ENCODE measurements at places on chromosomes 5 and 9. TPM values are rescaled to one million over a fixed set of nuclear protein-coding genes. Genes with fewer than 3 reads are reported as not detected.

GRCh38 chr9:19229595-19230354 lies 718 bp upstream of the DENND4C start:
- no peaks in the 10 kb centered on the region for H3K27me3 ChIP-seq
- peaks cover 15% of the 10 kb centered on the region for H3K4me1 ChIP-seq
- peak overlapping the region; percentile 94 for H3K27ac ChIP-seq
- H3K36me3 ChIP-seq: no peaks in the 10 kb centered on the region
- peak; percentile 90 for DNase-seq

DNA sequence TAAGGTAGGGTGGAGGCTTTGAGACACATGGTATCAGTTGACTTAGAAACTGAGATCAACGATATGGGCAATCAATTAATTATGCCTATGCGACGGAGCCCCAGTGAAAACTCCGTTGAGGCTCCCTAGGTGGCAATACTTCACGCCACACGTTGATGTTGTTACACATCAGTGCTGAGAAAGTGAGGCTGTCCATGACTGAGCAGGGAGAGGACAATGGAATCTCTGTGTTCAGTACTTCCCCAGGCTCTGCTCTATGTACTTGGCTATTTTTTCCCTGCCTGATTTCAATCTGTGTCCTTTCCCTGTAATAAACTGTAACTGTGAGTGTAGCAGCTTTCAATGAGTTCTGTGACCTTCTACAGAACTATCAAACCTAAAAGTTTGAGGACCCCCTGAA lies 211.7 kb downstream of the SNCAIP start:
- H3K27me3 ChIP-seq: no peaks in the 10 kb centered on the region
- H3K36me3 ChIP-seq: no peaks in the 10 kb centered on the region
- H3K4me3 ChIP-seq: no peak overlapping the region
- H3K27ac ChIP-seq: no peak overlapping the region
- no peaks in the 10 kb centered on the region for H3K4me1 ChIP-seq
- no peak for DNase-seq

DNA sequence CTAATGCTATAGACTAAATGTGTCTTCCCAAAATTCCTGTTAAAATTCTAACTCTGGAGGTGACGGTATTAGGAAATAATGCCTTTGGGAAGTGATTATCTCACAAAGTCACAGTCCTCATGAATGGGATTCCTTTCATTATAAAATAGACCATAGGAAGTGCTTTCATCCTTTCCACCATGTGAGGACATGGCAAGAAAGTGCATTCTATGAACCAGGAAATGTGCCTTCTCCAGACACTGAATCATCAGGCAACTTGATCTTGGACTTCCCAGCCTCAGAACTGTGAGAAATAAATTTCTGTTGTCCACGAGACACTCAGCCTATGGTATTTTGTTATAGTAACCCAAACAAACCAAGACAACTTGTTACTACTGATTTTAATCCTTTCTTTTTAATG lies 582.4 kb upstream of the C9orf72 start:
- H3K4me1 ChIP-seq: no peaks in the 10 kb centered on the region
- DNase-seq: no peak

DNA sequence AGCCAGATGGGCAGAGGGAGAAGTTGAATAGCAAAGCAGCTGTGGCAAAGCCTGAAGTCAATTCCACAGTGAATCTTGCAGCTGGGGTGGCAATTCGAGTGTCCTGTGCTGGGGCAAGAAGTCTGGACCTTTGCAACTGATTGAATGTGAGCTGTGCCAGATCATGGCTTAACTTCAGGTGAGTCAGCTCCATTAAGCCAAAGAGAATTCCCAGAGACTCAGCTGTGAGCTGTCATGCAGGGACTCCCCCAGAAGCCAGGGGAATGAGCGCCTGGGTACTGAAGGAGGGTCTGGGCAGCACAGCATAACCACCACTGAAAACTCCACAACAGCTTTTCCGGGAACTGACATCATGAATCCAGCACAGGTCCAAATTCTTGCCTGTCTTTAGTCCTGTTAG lies 153.5 kb upstream of the TRPC7 start:
- no peak overlapping the region for H3K4me3 ChIP-seq
- no peak for DNase-seq
- no peaks in the 10 kb centered on the region for H3K27me3 ChIP-seq
- H3K4me1 ChIP-seq: no peaks in the 10 kb centered on the region

GRCh38 chr9:120186276-120186675 lies 393.7 kb downstream of the CDK5RAP2 start:
- no peak overlapping the region for H3K27ac ChIP-seq
- no peak overlapping the region for H3K4me3 ChIP-seq
- no peaks in the 10 kb centered on the region for H3K27me3 ChIP-seq
- no peaks in the 10 kb centered on the region for H3K4me1 ChIP-seq

DNA sequence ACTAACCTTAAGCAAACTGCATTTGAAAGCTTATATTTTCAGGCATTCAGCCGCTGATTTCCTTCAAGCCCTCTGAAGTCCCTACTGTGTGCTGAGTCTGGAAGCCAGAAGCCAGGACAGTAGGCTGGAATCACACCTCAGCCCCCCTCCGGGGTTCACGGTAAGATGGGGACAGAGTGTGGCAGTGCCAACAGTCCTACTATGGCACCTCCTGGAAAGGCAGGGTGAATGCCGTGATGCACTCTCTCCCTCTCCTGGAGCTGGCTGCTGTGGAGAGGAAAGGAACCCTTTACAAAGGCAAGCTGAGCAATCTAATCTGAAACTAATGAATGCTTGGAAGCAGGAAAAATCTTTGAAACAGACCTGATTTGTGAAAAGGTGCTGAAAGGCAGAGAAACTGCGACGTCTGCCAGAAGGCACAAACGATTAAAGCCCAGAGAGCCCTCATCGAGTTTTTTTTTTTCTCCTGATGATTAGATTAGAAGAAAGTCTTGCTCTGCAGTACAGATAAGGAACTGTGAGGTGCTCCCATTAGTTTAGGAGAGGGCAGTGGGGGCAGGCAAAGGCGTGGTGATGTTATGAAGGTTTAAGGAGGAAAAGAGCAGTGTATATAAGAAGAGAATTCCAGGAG lies 21.0 kb downstream of the ANKH start:
- no peaks in the 10 kb centered on the region for H3K27me3 ChIP-seq
- DNase-seq: no peak
- H3K27ac ChIP-seq: no peak overlapping the region
- no peaks in the 10 kb centered on the region for H3K36me3 ChIP-seq
- no peak overlapping the region for H3K4me3 ChIP-seq
- H3K4me1 ChIP-seq: no peaks in the 10 kb centered on the region

The PTGS1 gene
- 15.9 TPM for total RNA-seq

The CHSY3 gene
- total RNA-seq: 2.5 TPM

DNA sequence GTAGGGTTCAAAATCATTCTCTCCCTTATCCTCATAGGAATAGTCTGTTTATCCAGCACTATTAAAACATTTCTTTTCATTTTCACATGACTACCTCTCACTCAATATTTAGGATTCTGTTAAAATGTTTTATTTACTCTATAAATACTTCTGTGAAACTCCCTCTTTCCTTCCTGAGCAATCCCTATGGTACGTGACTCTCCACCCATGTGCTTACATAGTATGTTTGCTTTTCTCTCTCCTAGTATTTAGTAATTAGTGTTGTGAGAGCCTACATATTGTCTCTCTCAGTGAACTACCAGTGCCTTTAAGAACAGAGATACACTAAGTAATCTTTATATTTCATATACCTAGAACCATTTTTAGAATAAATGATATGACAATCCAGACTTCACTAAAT lies 46.0 kb downstream of the PTPRD start:
- no peaks in the 10 kb centered on the region for H3K4me1 ChIP-seq
- no peaks in the 10 kb centered on the region for H3K36me3 ChIP-seq
- H3K27me3 ChIP-seq: no peaks in the 10 kb centered on the region
- no peak for DNase-seq
- no peak overlapping the region for H3K4me3 ChIP-seq
- no peak overlapping the region for H3K27ac ChIP-seq

DNA sequence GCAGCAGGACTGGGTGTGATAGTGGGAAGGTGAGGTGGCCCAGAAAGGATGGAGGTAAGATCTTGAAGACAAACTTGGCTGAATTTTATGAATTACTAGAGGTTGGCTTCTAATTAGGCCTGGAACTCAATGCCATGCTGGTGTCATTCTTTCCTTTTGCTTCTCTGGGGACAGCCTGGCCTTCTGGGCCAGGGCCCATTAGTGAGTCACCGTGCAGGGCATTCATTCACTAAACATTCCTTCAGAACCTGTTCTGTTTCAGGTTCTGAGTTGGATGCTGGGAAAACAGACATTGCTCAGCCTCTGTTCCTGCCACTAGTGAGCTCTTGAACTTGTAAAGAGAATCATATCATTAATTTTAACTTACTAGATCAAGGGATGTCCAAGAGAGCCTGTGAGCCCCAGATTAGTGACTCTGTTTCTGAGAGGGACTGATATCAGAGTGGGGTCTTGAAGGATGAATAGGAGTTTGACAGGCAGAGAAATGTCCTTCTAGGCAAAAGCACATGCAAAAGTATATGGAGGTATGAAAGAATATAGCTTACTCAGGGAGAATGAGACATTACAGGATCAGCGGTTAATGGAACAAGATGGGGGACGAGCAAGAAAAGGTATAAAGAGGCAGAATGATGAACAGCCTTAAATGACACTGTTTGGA lies 66.5 kb downstream of the LHX2 start:
- DNase-seq: no peak
- no peak overlapping the region for H3K4me3 ChIP-seq
- no peak overlapping the region for H3K27ac ChIP-seq
- no peaks in the 10 kb centered on the region for H3K27me3 ChIP-seq
- no peaks in the 10 kb centered on the region for H3K4me1 ChIP-seq
- no peaks in the 10 kb centered on the region for H3K36me3 ChIP-seq

DNA sequence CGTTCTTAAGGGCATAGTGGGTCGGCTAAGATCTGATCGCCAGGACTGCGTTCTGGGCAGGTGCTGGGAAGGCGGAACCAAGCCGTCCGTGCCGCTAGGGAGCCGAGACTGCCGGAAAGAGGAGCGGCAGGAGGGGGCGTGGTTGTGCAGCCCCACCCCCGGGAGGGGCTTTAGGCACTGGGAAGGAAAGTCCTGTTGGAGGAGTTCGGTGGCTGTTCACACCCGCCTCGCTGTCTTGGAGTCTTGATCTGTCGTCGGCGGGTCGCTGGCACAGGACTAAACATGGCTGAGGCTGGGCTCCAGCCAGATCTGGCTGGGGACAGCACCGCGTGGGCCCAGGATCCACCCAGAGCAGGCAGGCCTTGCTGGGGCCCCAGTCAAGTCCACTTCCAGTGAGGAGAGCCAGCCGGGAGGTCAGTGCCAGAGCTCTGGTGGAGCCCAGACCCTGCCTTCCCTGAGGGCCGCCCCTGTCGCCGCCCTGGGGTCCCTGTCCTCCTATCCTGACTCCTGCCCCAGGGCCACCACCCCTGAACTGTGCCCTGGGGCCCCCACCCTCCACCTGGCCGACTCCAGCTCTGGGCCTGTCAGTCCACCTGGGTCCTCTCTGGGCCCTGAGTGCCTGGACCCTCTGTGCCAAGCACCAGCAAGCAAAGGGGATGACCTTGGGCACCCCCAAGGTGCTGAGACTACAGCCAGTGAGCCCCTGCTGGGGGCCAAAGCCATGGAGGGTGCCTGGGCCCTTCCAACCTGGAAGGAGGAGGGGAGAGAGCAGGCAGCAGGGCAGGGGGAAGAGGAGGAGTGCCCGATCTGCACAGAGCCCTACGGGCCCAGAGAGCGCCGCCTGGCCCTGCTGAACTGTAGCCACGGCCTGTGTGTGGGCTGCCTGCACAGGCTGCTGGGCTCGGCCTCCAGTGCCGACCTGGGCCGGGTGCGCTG lies 4.5 kb downstream of the RNF208 start:
- H3K27ac ChIP-seq: peak overlapping the region; percentile 83
- peak overlapping the region; percentile 54 for H3K4me3 ChIP-seq
- no peaks in the 10 kb centered on the region for H3K27me3 ChIP-seq
- DNase-seq: peak; percentile 92
- peaks cover 3% of the 10 kb centered on the region for H3K4me1 ChIP-seq

The PFN3 gene
- total RNA-seq: not detected

- no peak overlapping the region for H3K4me3 ChIP-seq
- no peaks in the 10 kb centered on the region for H3K36me3 ChIP-seq
- H3K27me3 ChIP-seq: no peaks in the 10 kb centered on the region
- peaks cover 41% of the 10 kb centered on the region for H3K4me1 ChIP-seq
- H3K27ac ChIP-seq: no peak overlapping the region
These were observed 94.4 kb downstream of the ARHGAP26 start for GRCh38 chr5:142864290-142865260.

The FRMD3 gene
- 9.9 TPM for total RNA-seq

DNA sequence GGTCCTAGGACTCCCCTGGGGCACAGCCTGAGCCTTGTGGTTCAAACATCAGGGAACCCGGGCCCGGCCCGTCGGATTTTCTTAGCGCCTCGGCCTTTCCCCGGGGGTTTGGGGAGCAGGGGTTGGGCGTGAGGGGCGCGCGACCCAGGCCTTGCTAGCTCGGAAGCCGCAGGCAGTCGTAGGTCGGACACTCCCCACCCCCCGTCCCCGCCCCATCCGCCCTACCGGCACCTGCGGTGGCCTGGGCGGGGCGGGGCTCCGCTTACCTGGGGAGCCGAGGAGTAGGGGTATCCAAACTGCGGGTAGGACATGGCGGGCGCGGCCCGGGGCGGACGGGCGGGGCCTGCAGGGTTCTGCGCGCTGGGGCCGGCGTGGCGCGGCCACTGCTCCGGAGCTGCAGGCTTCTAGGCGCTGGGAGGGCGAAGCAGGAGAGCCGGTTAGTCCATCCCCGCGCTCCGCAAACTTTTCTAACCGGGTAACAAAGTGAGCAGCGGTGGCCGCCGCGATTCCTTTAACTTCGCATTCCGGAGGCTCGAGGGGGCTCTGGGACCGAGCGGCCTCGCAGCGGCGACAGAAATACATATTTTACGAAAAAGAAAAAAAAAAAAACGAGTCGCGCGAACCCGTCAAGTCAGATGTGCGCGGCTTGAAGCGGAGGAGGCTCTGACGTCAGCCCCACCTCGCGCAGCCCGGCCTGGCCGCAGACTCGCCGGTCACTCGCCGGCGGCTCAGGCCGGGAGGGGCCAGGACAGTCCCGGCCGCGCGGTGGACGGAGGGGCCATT lies at the start of gene IRX4:
Gene IRX4 (minus strand): TSS at position 589 of the 783 bp plus-strand sequence. CDS start 278 bp downstream, at position 311.
- H3K27ac ChIP-seq: no peak within 1 kb of the TSS
- H3K27me3 ChIP-seq: peaks cover 82% of the 10 kb centered on the region
- H3K4me1 ChIP-seq: no peaks in the 10 kb centered on the region
- H3K36me3 ChIP-seq: no peaks in the 10 kb centered on the region
- H3K4me3 ChIP-seq: no peak within 1 kb of the TSS
- no peak for DNase-seq

DNA sequence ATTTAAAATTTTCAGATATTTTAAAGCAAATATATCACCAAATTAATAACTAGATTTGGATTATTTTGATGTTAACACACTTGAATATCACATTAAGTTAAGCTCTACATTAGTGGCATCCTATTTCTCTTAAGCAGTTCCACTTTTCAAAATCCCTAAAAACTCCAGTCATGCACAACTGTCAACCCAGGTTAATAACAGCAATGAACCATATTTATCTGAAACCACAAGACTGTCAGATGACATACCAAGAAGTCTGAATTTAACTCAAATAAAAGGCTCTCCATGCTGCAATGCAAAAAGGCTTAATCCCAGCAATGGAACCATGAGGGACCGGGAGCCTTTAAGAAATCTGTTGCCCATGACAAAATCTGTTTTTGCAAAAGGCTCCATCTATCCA lies 27.5 kb downstream of the FNIP1 start:
- no peaks in the 10 kb centered on the region for H3K36me3 ChIP-seq
- no peak overlapping the region for H3K27ac ChIP-seq
- H3K4me1 ChIP-seq: no peaks in the 10 kb centered on the region
- no peak overlapping the region for H3K4me3 ChIP-seq
- H3K27me3 ChIP-seq: no peaks in the 10 kb centered on the region

- H3K4me1 ChIP-seq: no peaks in the 10 kb centered on the region
- no peaks in the 10 kb centered on the region for H3K36me3 ChIP-seq
- no peak overlapping the region for H3K4me3 ChIP-seq
- no peak overlapping the region for H3K27ac ChIP-seq
- DNase-seq: no peak
- H3K27me3 ChIP-seq: no peaks in the 10 kb centered on the region
These were observed 549.1 kb upstream of the CCNG1 start for GRCh38 chr5:162888268-162888667.

Data from Peyer's patch (tissue), 4 donors.